ENCODE measurements at places on chromosomes 5 and 9. TPM values are rescaled to one million over a fixed set of nuclear protein-coding genes. Genes with fewer than 3 reads are reported as not detected.

- DNase-seq, result no peak
Observed at GRCh38 chr5:6483880-6484382, 35.3 kb downstream of the UBE2QL1 start.

- no peak for DNase-seq
Observed at GRCh38 chr5:133952729-133953567, 15.5 kb downstream of the C5orf15 start.

GRCh38 chr5:66739021-66739420 lies 142.8 kb downstream of the MAST4 start:
- DNase-seq, result no peak

- DNase-seq, result no peak
Observed at GRCh38 chr5:157965989-157966388, 107.0 kb upstream of the CLINT1 start.

DNA sequence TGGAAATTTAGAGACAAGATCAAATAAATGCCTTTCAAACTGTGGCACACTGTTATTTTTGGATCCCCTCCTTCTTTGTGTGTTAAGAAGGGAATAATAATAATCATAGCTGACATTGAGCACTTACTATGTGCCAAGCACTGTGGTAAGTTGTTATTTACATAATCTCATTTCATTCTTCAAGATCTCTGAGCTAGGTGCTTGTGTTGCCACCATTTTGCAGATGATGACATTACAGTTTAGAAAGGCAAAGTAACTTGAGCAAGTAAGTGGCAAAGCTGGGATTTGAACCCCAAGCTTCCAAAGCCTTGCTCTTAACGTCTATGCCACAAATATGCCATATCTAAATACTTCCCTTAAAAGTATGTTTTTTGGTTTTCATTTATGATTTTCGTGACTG lies 121.8 kb upstream of the TMEM161B start:
- DNase-seq, result no peak

The DMRT2 gene
- not detected for polyA plus RNA-seq

- no peak for DNase-seq
Observed at GRCh38 chr5:123209502-123210027, 120.5 kb downstream of the PRDM6 start.

- DNase-seq, result no peak
Observed at GRCh38 chr9:110015759-110016158, 192.2 kb downstream of the C9orf152 start.

DNA sequence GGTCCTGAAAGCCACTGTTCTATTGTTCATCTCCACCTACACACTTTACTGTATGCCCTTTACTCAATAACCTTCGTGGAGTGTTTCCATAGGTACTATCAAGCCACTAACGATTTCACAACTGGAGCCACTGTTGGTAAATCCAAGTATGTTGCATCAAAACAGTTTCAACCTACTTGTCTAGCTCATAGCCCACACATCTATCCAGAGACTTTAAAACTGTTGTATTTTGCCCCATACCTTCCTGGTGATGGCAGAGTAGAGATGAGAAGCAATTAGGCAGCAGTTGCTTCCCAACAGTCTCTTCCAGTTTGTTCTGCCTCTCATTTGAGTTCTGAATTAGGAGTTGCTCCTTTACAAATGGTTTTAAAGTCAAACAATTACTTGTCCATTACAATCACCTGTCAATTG lies 607 bp downstream of the FAXDC2 start:
- no peak for DNase-seq

DNA sequence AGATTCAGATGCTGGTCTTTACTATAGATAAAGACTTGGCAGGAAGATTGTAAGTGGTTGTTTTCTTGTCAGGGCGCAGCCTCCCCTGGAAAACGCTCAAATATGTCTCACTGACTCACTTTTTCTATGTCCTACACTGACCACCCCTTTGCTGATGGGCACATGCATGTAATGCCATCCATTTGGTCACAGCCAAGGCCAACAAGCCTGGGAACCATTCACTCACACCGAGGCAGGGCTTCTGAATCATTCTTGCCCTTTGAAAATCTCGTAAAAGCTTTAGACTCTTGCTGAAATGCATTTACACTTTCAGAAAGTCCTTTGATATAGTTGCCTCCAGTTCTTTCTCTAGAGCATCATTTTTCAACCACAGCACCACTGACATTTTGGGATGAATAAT lies 249.4 kb downstream of the ACTL7B start:
- DNase-seq, result no peak

- no peak for DNase-seq
Observed at GRCh38 chr5:173310861-173311785, 17.1 kb downstream of the STC2 start.

The IL5 gene
- not detected for polyA plus RNA-seq

DNA sequence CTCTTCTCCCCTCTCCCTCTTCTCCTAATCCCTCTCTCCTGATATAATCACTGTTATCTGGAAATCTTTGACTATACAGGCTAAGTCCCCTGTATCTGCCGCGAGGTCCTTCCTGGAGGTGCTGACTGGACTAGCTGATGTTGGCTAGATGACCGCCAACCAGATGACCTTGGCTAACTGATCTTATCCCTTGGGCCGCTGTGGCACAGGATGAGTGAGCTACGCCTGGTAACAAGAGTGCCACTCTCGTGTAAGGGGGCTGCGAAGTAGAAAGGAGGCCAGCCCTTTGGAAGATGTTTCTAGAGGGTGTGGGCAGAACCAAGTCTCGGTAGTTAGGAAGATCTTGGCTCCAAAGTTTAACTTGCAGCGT lies 345 bp upstream of the PRRC1 start:
- DNase-seq, result no peak

The SLC28A3 gene
- 0.45 TPM for polyA plus RNA-seq

The TLX3 gene
- polyA plus RNA-seq, result 4.7 TPM

DNA sequence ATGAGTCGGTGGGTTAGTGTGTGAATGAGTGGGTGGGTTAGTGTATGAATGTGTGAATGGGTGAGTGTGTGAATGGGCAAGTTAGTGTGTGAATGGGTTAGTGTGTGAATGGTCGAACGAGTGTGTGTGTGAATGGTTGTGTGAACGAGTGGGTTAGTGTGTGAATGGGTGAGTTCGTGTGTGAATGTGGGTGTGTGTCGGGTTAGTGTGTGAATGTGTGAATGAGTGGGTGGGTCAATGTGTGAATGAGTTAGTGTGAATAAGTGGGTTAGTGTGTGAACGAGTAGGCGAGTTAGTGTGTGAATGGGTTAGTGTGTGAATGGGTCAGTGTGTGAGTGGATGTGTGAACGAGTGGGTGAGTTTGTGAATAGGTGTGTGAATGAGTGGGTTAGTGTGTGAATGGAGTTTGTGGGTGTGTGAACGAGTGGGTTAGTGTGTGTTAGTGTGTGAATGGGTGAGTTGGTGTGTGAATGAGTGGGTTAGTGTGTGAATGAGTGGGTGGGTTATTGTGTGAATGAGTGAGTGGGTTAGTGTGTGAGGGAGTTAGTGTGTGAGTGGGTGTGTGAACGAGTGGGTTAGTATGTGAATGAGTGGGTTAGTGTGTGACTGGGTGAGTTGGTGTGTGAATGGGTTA lies 38.8 kb downstream of the NKD2 start:
- DNase-seq, result no peak

DNA sequence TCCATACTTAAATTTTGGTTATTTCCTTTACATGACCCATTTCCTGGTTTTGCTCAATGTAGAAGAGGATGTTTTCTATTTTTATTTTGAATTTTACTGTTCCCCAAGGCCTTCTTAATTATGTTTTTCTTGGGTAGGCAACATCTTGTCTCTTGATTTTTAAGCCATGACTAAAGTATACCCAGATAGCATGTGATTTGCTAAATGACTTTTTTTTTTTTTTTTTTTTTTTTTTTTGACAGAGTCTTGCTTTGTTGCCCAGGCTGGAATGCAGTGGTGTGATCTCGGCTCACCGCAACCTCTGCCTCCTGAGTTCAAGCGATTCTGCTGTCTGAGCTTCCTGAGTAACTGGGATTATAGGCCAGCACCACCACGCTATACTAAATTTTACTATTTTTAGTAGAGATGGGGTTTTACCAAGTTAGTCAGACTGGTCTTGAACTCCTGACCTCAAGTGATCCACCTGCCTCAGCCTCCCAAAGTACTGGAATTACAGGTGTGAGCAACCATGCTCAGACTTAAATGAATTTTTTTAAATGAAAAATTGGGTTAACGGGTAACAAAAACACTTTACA lies 198.6 kb upstream of the DAB2 start:
- no peak for DNase-seq

DNA sequence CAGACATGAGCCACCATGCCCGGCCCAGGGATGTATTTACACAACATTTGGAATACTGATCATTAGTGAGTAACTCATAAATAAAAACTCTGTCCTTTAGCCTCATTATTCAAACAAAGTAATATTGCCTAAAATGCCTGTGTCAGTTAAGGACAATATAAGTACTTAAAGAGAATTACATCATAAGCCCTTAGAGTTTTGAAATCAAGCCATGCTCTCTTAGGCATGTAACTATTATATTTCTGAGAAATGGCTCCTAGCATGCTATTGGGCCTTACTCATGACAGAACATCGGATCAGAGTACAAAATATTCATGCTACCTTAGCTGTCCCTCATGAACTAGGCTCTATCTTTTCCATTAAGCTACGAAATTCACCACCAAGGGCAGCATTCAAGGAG lies 309.3 kb downstream of the CHSY3 start:
- no peak for DNase-seq

DNA sequence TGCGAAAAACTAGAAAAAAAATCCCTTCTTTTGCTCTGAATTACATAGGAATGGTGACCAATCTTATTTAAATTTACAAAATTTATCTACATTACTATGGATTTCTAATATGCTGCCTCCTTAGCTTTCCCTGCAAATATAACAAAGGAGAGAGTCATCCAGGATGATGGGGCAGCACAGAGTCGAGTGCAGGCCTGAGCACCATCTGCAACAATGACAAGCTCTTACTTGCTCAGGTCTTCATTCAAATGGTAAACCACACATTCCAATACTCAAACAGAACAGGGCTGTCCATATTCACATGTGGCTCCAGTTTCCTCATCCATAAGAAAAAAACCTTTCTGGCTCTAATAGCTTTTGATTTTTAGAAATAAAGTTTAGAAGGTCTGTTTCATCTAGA lies 33.5 kb upstream of the ZNF354B start:
- DNase-seq, result no peak

- DNase-seq, result no peak
Observed at GRCh38 chr9:98159790-98160189, 32.6 kb downstream of the CORO2A start.

DNA sequence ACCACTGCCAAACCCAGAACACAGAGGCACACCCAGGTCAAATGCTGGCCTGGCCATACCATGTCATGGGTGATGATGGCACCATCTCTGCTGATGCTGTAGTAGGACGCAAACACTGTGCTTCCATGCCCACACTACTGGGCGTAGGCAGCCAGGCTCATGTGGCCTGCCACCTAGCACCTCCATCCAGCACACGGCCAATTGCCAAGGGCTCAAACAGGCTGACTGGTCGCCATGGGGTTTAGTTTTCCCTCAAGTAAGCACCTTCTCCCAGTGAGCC lies 39.4 kb downstream of the BICD2 start:
- no peak for DNase-seq

The ANKRD18A gene
- 0.02 TPM for polyA plus RNA-seq

GRCh38 chr5:150357326-150358260 lies at the start of gene TCOF1:
TSS of gene TCOF1 (plus strand) at chr5:150357697. CDS start at chr5:150357747, 50 bp downstream.
- DNase-seq, result peak; percentile 98

DNA sequence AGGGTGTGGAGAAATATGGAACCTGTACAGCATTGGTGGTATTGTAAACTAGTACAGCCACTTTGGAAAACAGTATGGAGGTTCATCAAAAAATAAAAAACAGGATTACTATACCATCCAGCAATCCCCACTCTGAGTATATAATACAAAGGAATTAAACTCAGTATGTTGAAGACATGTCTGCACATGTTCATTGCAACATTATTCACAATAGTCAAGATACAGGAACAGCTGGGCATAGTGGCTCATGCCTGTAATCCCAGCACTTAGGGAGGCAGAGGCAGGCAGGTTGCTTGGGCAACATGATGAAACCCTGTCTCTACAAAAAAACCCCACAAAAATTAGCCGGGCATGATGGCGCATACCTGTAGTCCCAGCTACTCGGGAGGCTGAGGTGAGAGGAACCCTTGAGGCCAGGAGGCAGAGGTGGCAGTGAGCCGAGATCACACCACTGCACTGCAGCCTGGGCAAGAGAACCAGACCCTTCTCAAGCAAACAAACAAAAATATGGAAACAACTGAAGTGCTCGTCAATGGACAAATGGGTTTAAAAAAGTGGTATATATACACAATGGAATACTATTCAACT lies 63.6 kb downstream of the TMEM174 start:
- DNase-seq, result no peak

The NRARP gene
- 4.2 TPM for polyA plus RNA-seq

GRCh38 chr5:158638396-158638795 lies 461.3 kb downstream of the EBF1 start:
- DNase-seq, result no peak

DNA sequence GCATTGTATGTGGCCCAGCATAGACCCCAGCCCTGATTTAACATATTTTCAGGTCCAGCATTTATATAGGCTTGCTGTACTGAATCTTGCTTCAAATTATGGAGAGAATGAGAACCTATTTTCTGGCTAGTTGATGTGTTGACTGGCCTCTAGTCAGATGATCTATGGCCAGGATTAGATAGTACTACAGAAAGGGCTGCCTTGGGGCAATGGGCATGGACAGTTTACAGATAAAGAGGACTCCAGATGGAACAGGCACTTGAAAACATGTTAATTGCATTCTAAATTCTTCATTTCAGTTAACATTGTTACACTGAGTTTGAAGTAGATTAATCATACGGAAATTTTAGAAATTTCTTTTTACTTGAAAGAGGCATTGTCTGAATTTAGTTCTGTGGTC lies 61.5 kb downstream of the RAB14 start:
- DNase-seq, result peak; percentile 33

DNA sequence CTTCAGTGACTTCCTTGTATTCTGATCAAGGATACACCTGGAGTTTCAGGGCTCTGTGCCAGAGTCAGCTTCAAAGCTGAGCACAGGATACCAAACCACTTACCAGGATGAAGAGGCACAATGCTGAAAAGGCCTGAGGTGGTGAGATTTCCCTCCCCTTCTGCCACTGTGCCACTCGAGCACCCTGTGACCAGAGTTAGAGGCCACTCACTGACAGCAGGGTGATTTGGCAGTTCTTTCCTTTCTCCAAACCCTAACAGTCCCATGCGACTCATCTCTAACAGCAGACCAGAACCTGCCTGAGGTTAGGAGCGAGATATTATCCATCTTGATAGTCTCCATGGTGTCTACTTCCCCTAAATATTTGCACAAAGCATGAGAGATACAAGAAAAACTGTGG lies 1.8 kb downstream of the PLGRKT start:
- DNase-seq, result no peak

- DNase-seq, result no peak
Observed at GRCh38 chr9:121367306-121368137, 2.5 kb downstream of the STOM start.

- no peak for DNase-seq
Observed at GRCh38 chr9:98208635-98209034, 16.2 kb upstream of the CORO2A start.

The SARDH gene
- 5.9 TPM for polyA plus RNA-seq

Measured in SK-N-SH (cell line).